ENCODE measurements at places on chromosomes 3 and 15.

- DNase-seq, result no peak
These were observed 453.0 kb upstream of the DPH6 start for GRCh38 chr15:35998663-35999602.

DNA sequence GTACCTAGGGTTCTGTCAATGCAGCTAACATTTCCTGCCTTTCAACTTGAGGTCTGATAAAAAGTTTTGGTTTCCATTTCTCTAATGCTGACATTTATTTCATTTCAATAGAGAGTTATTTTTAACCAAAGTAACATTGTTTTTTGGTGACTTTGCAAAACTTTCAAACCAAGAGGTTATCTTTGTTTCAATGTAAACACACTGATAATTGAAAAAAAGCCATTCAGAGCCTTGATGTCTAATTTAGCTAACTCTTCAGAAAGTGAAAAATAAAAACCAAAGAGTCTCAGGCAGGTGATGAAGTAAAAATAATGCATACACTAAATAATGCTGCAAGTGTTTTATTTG, 9.6 kb upstream of the TIPARP start:
- no peak for DNase-seq

DNA sequence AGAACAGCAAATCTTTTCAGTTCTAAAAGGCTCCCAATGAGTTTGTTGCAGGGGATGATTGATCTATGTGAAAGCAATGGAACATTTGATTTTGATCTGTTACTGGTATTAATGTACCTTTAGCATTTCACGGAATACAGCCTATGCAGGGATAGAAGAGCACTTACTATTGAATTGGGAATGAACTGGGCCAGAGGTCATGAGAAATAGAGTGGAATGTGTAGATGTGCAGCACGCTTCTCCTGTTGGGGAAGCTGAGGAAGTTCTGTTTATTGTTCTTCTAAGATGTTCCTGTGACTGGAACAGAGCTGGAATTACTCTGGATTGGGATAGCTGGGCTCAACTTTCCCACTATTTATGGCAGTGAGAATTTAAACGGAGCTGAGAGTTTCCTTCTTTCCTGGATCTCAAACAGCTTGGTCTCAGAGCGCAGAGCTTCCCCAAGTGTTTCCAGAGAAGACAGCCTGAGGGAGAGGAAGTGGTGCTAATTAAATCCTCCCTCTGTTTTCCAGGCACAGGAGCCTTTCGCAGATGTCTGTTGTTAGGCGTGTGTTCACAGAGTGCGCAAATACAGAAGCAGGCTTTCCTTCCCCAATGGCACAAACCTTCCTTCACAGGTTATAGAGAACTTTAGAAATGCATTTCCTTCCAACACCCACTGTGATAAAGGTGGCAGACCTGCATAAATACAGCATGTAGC, 32.5 kb downstream of the TPRG1 start:
- no peak for DNase-seq

DNA sequence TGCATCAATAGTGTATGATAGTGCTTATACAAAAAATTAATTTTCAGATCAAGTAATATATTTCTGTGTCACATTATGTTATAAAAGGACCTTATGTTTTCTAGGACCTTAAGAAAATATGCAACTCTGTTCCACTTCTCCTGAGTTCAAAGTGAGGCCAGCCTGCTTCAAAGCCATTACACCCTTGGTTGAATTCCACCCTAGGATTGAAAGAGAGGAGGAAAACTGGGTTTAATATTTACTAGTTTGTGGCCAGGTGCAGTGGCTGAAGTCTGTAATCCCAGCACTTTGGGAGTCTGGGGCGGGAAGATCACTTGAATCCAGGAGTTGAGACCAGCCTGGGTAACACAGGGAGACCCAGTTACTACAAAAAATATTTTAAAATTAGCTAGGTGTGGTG, 32.9 kb upstream of the NR1I2 start:
- DNase-seq, result no peak

GRCh38 chr3:159787794-159788205, 200.8 kb upstream of the IL12A start:
- no peak for DNase-seq

DNA sequence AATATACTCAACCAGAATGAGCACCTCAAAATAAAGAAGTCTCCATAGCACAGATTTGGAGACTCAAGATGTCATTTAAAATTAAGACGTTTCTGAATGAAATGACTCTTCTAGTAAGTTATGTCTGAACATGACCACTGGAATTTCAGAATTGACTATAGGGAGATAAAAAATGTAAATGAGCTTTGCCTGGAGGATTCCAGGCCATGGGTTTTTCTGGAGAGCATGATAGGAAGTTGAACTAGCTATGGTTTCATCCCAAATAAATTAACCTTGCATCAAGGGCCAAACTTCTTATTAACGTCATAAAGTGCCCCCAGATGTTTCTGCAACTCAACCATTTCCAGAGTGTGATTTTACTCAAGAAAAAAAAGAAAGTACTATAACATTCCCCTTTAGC, 222.6 kb upstream of the NR2F2 start:
- DNase-seq, result no peak

- no peak for DNase-seq
These were observed 21.6 kb upstream of the RASA2 start for GRCh38 chr3:141465221-141465620.

DNA sequence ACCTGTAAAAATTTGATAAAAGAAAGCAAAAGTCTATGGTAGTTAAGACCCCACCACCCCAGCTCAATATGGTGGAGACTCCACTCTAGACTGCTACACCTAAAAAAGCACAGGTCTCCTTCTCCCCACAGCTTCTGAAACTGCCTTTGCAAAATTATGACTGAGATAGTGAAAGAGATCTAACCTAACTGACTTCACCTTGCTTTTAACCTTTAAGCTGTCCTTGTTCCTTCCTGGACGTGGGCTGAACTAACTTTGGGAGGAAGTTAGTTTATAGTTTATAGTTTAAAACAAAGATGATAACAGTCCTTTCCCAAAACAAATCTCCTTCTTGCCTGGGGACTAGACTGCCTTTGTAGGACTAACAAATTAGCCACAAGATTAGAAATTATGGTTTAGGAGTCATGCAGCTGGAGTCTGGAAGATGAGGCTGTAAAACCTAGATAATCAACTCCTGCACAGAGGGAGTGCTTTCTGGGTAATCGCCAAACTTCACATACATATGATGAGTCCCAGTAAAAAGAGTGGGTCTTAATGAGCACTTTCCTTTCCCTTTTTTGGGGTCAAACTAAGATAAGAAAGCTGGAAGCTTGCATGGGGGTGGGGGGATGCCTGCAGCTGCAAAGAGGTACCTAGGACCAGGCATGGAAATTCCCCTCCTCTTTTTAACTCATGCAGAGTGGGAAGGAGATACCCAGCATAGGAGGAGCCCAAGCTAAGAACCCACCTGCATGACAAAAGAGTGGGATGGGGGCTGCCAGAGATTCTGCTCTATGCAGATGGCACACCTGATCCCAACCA, 17.5 kb downstream of the CCR8 start:
- no peak for DNase-seq

- DNase-seq, result no peak
These were observed 6.5 kb downstream of the CHD2 start for GRCh38 chr15:92906563-92907081.

- DNase-seq, result no peak
These were observed 255.0 kb downstream of the OCA2 start for GRCh38 chr15:27844018-27844666.

- DNase-seq, result no peak
These were observed 273.7 kb downstream of the PDZRN3 start for GRCh38 chr3:73350996-73351395.

DNA sequence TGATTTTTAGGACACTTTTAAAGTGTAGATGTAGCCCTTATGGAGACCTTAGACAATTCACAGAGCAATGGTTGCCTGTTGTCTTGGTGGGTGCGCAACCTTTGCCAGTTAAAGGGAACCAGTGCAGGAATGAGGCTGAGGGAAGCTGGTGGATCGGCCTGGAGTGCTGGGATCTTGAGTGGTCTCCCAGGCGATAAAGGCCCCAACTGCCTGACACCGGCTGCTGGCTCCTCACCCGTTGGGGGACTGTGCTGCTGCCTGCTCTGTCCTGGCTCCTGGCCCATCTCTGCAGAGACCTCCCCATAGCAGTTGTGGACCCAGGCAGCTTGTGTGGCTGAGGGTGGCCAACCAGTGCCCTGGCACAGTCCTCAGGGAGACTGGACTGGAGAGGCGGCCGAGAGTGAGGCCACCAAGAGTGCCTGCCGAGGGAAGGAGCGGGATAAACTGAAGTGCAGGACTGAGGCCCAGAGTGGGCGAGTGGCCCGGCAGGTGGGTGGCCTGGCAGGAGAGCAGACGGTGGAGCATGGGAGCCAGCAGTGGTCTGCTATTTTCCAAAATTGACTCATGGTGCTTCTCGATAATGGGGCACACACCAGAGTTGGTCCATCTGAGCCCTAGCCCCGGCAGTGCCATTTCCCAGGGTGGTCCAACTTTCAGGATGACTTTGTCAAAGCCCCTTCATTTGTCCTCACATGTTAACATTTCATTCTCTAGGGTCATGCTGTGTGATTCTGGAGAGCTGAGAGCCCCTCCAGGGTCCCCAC, 2.1 kb downstream of the ALDH1A3 start:
- DNase-seq, result no peak

DNA sequence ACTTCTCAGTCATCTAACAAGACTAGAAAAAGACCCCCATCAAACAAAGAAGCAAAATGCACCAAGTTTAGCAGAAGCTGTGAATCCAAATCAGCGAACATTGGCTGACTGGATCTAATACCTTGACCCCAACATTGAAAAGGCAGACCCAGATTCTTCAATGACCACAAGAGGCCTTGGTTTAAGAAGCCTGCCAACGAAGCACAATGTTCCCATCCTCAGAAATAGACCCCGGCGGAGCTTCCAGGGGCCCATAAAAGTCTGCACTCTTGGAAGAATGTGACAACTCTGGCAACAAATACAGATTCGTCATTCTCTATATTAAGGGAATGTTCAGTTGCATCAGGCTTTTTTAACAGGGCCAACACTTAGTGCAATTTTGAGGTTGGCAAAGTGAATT, 112.8 kb upstream of the BCL6 start:
- DNase-seq, result no peak

DNA sequence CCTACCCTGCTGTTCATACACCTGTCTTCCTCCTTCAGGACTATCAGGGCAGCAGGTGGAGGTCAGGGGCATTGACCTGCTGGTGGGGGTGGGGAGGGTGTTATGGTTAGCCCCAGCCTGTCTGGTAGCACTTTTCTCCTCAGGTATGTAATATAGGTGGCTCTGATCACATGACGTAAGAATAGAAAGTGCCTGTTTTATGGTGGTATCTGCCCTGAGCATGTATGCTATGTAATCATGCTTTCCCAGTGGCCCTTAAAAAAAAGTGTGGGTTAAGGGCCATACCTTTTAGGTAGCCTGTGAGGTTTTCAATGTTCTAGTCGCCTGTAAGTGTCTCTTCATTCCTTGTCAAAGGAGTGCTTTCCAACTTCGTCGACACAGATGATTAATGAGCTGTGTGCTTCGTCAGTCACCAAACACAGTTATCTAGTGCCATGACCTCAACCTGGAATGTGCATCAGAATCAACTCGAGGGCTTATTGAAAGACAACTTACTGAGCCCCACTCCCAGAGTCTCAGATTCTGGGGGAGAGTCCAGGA, 86.3 kb downstream of the KLHL25 start:
- no peak for DNase-seq

DNA sequence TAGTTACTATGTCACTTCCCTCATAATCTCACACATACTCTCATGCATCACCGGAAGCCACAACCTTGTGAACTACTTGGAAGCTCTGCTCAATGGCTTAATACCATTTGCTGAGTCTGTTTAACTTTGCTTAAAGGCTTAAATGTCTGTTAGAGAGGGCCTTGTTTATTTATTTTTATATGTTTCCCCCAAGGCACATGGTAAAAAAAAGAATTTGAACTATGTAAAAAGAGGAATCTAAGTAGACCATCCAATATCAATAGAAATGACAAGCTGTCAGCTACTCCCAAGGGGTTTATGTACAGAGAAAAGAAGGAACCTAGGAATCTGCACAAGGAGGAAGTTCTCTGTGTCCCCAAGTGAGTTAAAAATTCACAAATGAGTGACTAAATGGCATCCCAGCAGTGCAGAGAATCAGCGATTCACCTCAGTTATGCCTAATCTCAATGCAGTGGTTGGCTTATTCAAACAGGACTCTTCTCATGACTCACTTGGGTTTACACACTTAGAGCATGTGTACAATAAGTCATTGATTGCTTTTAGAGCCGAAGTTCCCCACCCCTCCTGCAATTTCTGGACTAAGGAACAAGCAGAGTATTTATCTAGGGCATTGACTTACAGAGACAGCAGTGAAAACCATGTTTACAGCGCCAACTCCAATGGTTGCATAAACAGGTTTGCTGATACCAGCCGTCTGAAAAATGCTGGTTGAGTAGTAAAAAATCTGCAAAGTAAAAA, 24.4 kb downstream of the SLC2A2 start:
- DNase-seq, result no peak

GRCh38 chr15:93989440-93989998, 241.8 kb upstream of the MCTP2 start:
- DNase-seq, result no peak

- no peak for DNase-seq
These were observed 6.1 kb upstream of the HHATL start for GRCh38 chr3:42708611-42709151.

DNA sequence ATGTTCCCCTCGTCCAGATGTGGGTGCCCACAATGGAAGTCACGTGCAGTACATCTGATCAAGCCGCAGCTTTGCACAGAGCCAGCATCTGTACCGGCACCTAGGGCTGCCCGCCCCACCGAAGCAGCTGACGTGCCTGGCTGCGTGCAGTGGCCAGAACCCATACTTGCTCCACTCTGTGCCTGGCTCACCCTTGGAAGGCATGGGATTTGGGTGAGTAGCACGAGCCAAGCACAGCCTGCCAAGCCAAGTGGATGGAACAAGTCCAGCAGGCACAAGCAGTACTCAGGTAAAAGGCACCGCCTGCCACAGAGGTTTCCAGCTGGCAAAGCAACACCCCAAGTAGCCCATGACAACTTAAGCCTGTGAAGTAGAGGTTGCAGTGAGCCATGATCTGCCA, 261.3 kb downstream of the TBC1D5 start:
- no peak for DNase-seq

DNA sequence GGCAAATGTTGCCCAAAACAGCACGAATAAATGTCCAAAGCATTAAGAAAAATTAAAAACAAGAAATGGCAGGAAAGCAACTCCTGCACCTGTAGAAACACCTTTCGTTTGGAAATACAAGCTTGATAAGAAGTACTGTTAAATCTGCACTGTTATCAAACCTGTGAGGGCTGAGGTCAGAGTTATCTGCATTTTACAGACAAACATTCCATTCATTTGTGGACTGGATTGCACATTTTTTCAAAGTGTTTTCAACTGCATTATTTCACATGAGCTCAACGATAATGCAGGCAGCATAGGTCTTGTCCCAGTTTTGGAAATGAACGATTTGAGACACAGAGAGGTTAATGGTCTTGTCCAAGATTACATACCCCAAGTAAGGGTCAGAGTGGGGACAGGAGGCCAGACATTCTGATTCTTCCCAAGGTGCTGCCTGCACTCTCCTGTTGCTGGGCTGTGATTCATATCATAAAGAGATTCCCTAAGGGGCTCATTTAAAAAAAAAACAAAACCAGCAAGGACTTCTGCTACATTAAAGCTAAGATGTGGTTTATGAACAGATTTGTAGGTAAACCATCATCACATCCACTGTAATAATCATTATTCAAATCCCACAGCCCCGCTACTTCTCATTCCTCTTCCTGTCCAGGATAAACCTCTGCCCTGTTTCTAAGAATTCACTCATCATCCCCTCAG, 13.0 kb downstream of the GUCA1C start:
- DNase-seq, result no peak

GRCh38 chr3:21755896-21756295, 4.9 kb upstream of the ZNF385D start:
- DNase-seq, result no peak

Data from stimulated activated CD8-positive, alpha-beta memory T cell treated with anti-CD3 and anti-CD28 coated beads, Interleukin-7, amount 100 ng/mL, for 1 hour (primary cell).